Adrenal gland (tissue), 19 donors: ENCODE measurements at places on chromosomes 4 and X. TPM values are rescaled to one million over a fixed set of nuclear protein-coding genes. Genes with fewer than 3 reads are reported as not detected.

- H3K4me3 ChIP-seq: no peak overlapping the region
- H3K36me3 ChIP-seq: no peaks in the 10 kb centered on the region
- H3K4me1 ChIP-seq: no peaks in the 10 kb centered on the region
- no peak overlapping the region for H3K27ac ChIP-seq
- DNase-seq: no peak
These were observed 117.8 kb upstream of the PJA1 start for GRCh38 chrX:69282893-69283690.

GRCh38 chr4:126957987-126958386, 674.8 kb upstream of the INTU start:
- no peaks in the 10 kb centered on the region for H3K4me1 ChIP-seq
- H3K27me3 ChIP-seq: no peaks in the 10 kb centered on the region
- H3K4me3 ChIP-seq: no peak overlapping the region
- H3K27ac ChIP-seq: no peak overlapping the region

- H3K27ac ChIP-seq: no peak overlapping the region
- DNase-seq: no peak
- no peak overlapping the region for H3K4me3 ChIP-seq
- no peaks in the 10 kb centered on the region for H3K4me1 ChIP-seq
- H3K36me3 ChIP-seq: no peaks in the 10 kb centered on the region
- H3K27me3 ChIP-seq: no peaks in the 10 kb centered on the region
These were observed 111.8 kb upstream of the DKK2 start for GRCh38 chr4:107147873-107148272.

GRCh38 chr4:62531731-62532130, 1331.6 kb downstream of the ADGRL3 start:
- no peaks in the 10 kb centered on the region for H3K27me3 ChIP-seq
- no peaks in the 10 kb centered on the region for H3K4me1 ChIP-seq
- no peak overlapping the region for H3K4me3 ChIP-seq
- H3K27ac ChIP-seq: no peak overlapping the region

DNA sequence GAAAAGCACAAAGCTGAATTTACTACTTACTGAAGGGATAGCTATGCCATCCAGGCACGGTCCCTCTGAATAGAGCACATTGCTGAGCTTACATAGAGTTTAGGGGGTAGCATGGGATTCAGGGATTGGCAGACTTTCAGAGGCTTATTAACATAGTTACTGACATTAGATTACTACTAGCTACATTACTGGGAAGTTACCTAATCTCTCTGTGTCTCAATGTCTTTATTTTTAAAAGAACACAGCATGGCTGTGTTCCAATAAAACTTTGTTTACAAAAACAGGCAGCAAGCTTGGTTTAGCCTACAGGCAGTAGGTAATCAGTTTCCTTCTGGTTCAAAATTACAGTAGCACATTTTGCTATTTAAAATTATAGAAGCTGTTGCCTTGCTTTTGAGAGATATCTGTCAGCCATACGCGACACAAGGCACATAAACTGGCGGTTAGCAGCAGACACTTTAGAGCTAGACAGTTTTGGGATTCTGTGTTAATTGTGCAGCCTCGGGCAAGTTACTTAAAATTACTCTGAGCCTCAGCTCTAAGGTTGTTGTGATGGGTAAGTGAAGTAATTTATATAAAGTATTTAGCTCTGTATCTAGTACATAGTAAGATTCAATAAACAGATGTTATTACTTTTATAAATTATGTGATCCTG, 6.9 kb downstream of the KLHL8 start:
- H3K4me3 ChIP-seq: no peak overlapping the region
- no peak for DNase-seq
- no peaks in the 10 kb centered on the region for H3K36me3 ChIP-seq
- peaks cover 43% of the 10 kb centered on the region for H3K4me1 ChIP-seq
- no peak overlapping the region for H3K27ac ChIP-seq

DNA sequence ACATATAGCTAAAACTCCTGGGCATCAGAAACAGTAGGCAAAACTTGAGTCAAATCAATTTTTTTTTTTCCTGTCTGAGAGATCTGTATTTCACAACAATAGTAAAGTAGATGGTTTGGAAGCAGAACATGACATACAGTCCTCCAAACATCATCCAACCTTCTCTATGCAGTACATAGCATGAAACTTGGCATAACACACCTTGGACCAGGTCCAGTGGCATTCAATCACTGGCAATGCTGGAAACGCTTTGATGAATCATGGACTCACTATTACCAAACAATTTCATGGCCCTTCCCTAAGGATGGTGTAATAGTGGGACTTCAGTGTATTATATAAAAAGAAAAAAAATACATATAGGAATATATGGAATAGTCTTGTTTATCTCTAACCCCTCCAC, 154.6 kb downstream of the FMR1NB start:
- no peaks in the 10 kb centered on the region for H3K27me3 ChIP-seq
- DNase-seq: no peak

DNA sequence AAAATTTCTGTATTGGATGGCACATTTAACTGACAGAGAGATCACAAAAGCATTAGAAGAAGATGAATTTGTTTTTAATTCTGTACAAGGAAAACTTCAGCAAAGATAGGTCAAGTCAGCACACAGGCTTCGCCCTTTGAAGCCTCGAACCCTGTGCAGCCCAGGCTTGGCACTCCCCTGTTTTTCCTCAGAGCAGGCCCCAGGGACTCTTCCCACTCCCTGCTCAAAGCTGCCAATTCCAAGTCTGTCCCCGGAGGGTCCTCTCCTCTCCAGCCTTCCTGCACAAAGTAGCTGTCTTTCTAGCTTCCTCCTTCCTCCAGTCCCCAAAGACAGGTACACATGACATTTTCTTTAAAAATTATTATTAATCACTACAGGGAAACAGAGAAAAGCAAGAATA, 466.3 kb downstream of the PPARGC1A start:
- no peaks in the 10 kb centered on the region for H3K27me3 ChIP-seq
- H3K4me3 ChIP-seq: no peak overlapping the region
- H3K4me1 ChIP-seq: no peaks in the 10 kb centered on the region
- H3K36me3 ChIP-seq: no peaks in the 10 kb centered on the region
- DNase-seq: no peak
- no peak overlapping the region for H3K27ac ChIP-seq

Gene LIAS
- total RNA-seq: 13.8 TPM

Gene SMAD1
- total RNA-seq: 23.8 TPM

Gene PAK3
- 10.3 TPM for total RNA-seq

Gene GIMD1
- not detected for total RNA-seq
